ENCODE measurements at places on chromosomes 1 and 21.

GRCh38 chr1:202662081-202662480 lies 48.2 kb downstream of the SYT2 start:
- no peak for DNase-seq

DNA sequence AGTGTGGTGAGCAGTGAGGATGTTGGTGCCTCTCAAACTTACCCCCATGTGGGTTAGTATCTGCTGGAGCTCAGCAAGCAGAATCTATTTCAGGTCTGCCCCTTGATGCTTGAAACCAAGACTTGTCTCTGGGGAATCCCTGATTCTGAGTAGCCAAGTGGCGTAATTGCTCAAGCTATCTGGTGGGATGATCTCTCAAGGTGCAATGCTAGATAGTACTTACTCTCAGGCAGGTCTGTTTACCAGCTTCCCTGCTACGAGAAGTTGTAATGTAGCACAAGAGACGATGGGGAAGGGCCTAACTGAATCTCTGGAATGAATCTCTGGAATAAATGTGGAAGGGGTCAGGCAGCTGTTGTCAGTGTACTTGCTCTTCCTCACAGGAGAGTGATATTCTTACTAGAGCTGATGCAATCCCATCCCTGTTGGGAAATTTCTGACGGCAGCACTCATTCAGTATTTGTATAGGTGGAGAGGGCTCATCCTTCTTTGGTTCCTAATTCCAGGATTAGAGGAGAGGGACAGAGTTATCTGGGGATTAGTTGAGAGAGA lies 65.4 kb downstream of the MACF1 start:
- no peak for DNase-seq

GRCh38 chr1:86872086-86872485 lies 41.8 kb downstream of the SELENOF start:
- no peak for DNase-seq

GRCh38 chr1:79969886-79970285 lies 963.4 kb upstream of the ADGRL4 start:
- DNase-seq: no peak

GRCh38 chr1:2151911-2152310 lies 42.7 kb downstream of the FAAP20 start:
- DNase-seq: no peak

Data from posterior cingulate gyrus (tissue), 11 donors.